Uterus (tissue), 4 donors: ENCODE measurements at places on chromosomes 6 and 20. TPM values are rescaled to one million over a fixed set of nuclear protein-coding genes. Genes with fewer than 3 reads are reported as not detected.

The SPATS1 gene
- not detected for total RNA-seq

GRCh38 chr6:45500924-45501816, 123.4 kb upstream of the SUPT3H start:
- no peak overlapping the region for H3K4me3 ChIP-seq
- H3K4me1 ChIP-seq = no peaks in the 10 kb centered on the region
- no peak overlapping the region for H3K27ac ChIP-seq
- no peaks in the 10 kb centered on the region for H3K36me3 ChIP-seq
- H3K27me3 ChIP-seq = no peaks in the 10 kb centered on the region

DNA sequence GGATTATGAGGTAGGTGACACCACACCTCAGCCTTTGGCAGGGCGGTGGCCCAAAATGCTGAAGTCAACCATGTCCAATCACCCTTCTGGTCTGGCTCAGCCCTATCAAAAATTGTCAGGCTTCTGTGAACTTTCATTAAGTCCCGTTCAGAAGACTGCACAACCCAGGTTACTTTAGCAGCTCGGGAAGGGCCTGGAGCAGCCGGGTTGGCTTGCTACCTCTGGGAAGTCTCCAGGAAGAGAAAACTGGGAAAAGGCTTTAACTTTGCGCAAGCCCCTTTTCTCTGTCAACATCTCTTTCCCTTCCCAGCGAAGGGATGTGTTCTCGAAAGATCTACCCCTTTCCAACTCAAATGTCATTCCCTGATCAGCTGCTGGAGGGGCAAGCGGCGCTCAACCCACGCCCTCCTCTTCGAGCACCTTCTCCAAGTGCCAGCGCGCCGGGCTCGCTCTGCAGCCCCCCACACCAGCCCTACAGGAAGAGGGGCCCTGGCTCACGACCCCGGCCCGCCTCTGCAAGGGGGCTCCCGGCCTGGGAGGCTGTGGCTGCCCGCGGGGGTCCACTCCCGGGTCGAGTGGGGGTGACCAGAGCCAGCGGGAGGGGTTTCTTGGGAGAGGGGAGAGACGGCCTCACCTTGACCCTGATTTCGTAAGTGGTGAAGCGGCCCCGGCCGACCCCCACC, 573 bp downstream of the SNX3 start:
- H3K27me3 ChIP-seq = no peaks in the 10 kb centered on the region
- H3K4me3 ChIP-seq = peak overlapping the region; percentile 96
- no peaks in the 10 kb centered on the region for H3K4me1 ChIP-seq
- DNase-seq = no peak
- peak overlapping the region; percentile 95 for H3K27ac ChIP-seq

DNA sequence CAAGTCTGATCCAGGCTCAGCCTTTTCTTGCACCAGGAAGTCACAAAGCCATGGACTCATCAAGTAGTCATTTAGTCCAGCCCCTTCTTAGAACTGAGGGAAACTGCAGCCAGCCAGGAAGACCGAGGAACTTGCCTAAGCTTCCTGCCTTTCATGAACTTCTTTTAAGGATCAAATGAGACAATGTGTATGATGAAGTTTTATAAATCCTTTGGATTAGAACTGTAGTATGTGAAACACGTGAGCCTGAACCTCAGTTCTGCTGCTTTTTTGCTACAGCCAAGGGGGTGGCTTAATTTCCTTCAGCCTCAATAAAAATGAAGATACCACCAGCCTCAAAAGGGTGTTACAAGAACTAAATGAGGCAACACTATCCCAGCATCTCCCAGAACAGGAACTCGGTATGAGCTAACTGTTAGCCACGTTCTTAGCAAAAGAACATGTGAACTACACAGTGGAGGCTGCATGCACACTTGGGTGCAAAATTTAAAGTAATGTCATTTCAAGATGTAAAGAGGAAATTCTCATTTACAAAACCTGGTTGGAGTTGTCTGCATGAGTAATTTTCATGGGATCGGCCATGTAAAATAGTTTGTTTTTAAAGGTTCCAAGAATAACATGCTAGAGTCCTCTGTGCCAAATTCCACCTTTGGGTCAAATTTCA, 76.0 kb upstream of the TBC1D7 start:
- DNase-seq = no peak
- no peaks in the 10 kb centered on the region for H3K4me1 ChIP-seq
- H3K27me3 ChIP-seq = no peaks in the 10 kb centered on the region
- H3K4me3 ChIP-seq = no peak overlapping the region
- no peak overlapping the region for H3K27ac ChIP-seq

The PAX1 gene
- not detected for total RNA-seq

GRCh38 chr6:106560996-106561685, 68.2 kb downstream of the RTN4IP1 start:
- no peaks in the 10 kb centered on the region for H3K4me1 ChIP-seq
- no peak for DNase-seq
- H3K4me3 ChIP-seq = no peak overlapping the region
- no peak overlapping the region for H3K27ac ChIP-seq

GRCh38 chr6:9711365-9711764, 703.5 kb downstream of the TFAP2A start:
- no peaks in the 10 kb centered on the region for H3K27me3 ChIP-seq
- no peaks in the 10 kb centered on the region for H3K4me1 ChIP-seq
- H3K36me3 ChIP-seq = no peaks in the 10 kb centered on the region
- no peak for DNase-seq

GRCh38 chr6:144953552-144954240, 668.6 kb downstream of the UTRN start:
- H3K27ac ChIP-seq = no peak overlapping the region
- DNase-seq = no peak
- H3K4me1 ChIP-seq = no peaks in the 10 kb centered on the region
- no peak overlapping the region for H3K4me3 ChIP-seq
- no peaks in the 10 kb centered on the region for H3K27me3 ChIP-seq

DNA sequence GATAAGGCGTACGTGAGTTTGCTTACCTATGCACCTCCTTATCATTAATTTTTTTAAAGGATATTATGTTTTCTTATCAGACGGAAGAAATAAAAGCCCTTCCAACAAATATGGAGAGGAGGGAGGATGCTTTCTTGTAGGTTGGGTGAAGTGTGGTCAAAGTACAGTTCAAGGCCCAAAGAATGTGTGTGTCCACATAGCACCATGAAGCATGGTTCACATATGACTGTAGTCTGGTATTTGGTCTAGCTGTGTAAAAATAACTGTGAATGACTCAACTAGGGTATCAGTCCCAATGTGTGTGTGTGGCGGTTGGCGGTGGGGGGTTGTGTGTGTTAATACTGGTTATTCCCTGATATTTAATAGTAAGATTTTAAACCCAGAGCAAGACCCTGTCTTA, 212.7 kb downstream of the TMEM242 start:
- peaks cover 4% of the 10 kb centered on the region for H3K4me1 ChIP-seq
- no peaks in the 10 kb centered on the region for H3K27me3 ChIP-seq
- no peak overlapping the region for H3K27ac ChIP-seq
- DNase-seq = no peak
- no peaks in the 10 kb centered on the region for H3K36me3 ChIP-seq

GRCh38 chr6:167553736-167554119, 228.8 kb downstream of the TTLL2 start:
- H3K4me3 ChIP-seq = no peak overlapping the region
- H3K36me3 ChIP-seq = no peaks in the 10 kb centered on the region
- no peaks in the 10 kb centered on the region for H3K27me3 ChIP-seq
- no peak for DNase-seq

DNA sequence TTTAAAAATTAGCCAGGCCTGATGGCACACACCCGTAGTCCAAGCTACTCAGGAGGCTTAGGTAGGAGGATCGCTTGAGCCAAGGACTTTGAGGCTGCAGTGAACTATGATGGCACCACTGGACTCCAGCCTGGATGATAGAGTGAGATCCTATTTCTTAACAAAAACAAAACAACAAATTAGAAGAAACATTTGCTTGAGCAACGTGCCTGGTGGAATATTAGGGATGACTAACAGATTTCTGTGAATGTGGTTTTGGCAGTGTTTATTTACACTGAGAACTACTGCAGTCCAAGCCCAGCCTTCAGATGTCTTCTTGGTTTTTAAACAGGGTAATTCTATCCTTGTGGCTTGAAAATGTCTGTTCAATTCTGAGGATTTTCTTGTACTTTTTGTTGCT, 9.2 kb downstream of the PPP1R3G start:
- no peaks in the 10 kb centered on the region for H3K4me1 ChIP-seq
- H3K27ac ChIP-seq = no peak overlapping the region
- H3K4me3 ChIP-seq = no peak overlapping the region
- H3K27me3 ChIP-seq = no peaks in the 10 kb centered on the region

DNA sequence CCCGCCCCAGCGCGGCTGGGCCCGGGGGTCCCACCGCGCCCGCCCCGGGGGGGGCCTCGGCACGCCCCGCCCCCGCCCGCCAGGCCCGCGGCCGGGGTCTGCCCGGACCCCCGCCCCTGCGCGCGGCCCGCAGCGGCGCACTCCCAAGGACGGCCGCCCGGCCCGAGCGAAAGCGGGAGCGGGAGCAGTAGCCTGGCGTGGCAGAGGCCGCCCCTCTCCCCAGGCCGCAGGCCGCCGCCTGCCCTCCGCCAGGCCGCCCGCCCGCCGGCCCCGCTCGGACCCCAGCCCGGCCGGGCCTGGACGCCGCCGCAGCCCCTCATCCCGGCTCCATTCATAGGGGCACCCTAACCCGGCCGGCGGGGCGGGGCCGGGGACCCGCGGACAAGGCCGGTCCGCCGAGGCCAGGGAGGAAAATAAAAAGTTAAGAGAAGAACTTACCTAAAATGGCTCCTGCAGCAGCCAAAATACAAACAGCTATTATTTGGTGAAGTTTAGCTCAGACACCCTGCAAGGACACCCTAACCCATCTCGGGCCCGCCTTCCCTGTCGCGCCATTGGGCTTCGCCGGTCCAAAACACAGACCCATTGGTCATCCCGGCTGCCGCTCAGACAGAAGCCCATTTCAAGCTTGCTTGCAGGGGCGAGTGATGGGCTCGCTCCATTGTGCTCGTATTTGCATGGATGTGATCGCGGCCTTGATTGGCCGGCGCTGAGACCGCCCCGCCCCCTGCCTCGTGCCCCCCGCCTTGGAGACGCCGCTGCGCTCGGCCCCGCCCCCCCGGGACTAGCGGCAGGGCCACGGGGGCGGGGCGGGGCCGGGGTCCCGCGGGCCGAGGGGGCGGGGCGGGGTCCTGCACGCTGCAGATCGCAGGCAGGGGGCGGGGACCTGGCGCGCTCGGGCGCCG, at the start of gene CHD6:
Gene CHD6, minus strand, starts transcription at position 476 of the 905 bp plus-strand sequence. CDS start 67,040 bp downstream, outside the sequence.
- H3K36me3 ChIP-seq = no peaks in the 10 kb centered on the region
- peak within 1 kb of the TSS; percentile 89 for H3K27ac ChIP-seq
- H3K4me3 ChIP-seq = peak within 1 kb of the TSS; percentile 63
- peaks cover 8% of the 10 kb centered on the region for H3K4me1 ChIP-seq

- no peak overlapping the region for H3K4me3 ChIP-seq
- H3K4me1 ChIP-seq = no peaks in the 10 kb centered on the region
- no peak overlapping the region for H3K27ac ChIP-seq
Measured at GRCh38 chr6:134813146-134813545, 136.8 kb downstream of the ALDH8A1 start.

DNA sequence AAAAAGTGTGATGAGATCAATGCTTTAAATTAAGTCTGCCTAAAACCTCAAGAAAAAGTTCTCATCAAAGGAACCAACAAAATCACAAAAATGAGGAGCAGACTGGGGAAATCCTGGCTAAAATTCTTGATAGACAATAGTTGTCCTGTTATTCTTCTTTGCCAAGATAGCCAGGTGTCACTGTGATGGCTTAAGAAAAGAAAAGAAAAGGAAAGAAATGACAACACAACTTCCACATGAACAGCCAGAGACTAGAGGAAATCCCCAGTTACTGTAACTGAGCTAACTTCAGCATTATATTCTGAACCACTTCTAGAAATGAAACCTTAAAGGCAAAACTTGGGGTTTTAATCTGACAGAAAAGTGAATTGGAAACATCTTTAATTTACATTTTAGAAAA, 129.6 kb downstream of the CD24 start:
- no peak for DNase-seq
- H3K4me3 ChIP-seq = no peak overlapping the region
- H3K27me3 ChIP-seq = no peaks in the 10 kb centered on the region
- H3K27ac ChIP-seq = no peak overlapping the region
- H3K4me1 ChIP-seq = no peaks in the 10 kb centered on the region

The MTHFD1L gene
- 15.3 TPM for total RNA-seq

DNA sequence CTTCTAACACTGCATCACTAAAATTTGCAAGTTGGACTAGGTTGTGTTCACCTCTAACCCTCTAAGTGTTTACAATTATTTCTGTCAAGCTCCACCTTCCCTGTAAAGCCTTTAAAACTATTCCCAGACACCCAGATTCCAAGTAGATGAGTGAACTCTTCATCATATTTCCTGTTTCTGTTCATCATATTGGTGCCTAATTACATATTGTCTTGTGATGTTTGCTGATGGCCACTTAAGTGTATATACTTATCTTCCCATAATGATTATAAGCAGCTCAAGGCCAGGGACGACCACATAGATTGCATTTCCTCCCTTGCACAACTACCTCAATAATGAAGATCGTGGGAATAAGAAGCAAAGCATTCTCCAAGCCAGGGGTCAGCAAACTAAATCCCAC, 16.8 kb downstream of the TNFRSF21 start:
- H3K4me3 ChIP-seq = no peak overlapping the region
- H3K4me1 ChIP-seq = no peaks in the 10 kb centered on the region
- no peaks in the 10 kb centered on the region for H3K36me3 ChIP-seq
- DNase-seq = no peak
- H3K27me3 ChIP-seq = no peaks in the 10 kb centered on the region

DNA sequence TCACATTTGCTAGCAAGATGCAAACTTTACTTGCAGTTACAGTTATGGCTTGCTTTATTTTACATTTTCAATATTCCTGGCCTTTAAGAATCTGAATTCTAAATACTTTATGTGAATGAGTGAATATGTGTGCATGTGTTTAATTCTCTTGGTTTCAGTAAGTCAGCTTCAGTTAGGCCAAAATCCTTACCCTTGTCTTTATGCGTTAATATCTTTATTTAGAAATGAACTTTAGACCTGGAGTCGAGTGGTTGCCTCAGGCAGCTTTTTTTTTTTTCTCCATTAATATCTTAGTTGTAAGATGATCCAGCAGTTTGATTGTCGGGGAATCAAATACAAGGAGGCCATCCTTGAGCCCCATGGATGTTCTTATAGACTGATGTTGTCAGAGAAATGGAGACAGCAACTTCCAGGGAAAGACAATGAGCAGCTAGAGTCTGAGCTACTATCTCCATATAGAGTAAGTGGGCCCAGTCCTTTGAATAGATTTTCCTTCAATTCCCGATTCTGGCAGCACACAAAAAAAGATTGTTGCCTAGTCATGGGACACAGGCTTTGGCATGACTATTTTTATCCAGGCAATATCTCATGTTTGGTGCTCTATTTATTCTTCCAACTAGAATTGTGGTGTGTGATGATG, 398.0 kb downstream of the DHX35 start:
- no peaks in the 10 kb centered on the region for H3K27me3 ChIP-seq
- no peak overlapping the region for H3K27ac ChIP-seq
- no peaks in the 10 kb centered on the region for H3K4me1 ChIP-seq
- no peak for DNase-seq
- H3K36me3 ChIP-seq = no peaks in the 10 kb centered on the region

The PPIL6 gene
- 18.0 TPM for total RNA-seq
